Neural crest cell (in vitro differentiated cells): ENCODE measurements at places on chromosomes 13 and 19. TPM values are rescaled to one million over a fixed set of nuclear protein-coding genes. Genes with fewer than 3 reads are reported as not detected.
A peak's percentile ranks its signal among the peaks of the same experiment; 100 is the strongest.

- H3K4me3 ChIP-seq = no peak overlapping the region
- H3K27ac ChIP-seq = no peak overlapping the region
- H3K4me1 ChIP-seq = no peaks in the 10 kb centered on the region
- H3K27me3 ChIP-seq = no peaks in the 10 kb centered on the region
- H3K36me3 ChIP-seq = peaks cover 6% of the 10 kb centered on the region
Observed at GRCh38 chr19:10167459-10167858, 27.3 kb downstream of the DNMT1 start.

- H3K36me3 ChIP-seq = no peaks in the 10 kb centered on the region
- peak; percentile 4 for DNase-seq
- peaks cover 10% of the 10 kb centered on the region for H3K4me1 ChIP-seq
- H3K27me3 ChIP-seq = peaks cover 8% of the 10 kb centered on the region
- H3K27ac ChIP-seq = no peak overlapping the region
- H3K4me3 ChIP-seq = peak overlapping the region; percentile 8
Observed at GRCh38 chr13:36154567-36155291, 23.5 kb upstream of the DCLK1 start.

GRCh38 chr19:3176715-3177501, 1.7 kb upstream of the S1PR4 start:
- H3K4me1 ChIP-seq = no peaks in the 10 kb centered on the region
- no peak for DNase-seq
- no peaks in the 10 kb centered on the region for H3K36me3 ChIP-seq
- no peak overlapping the region for H3K4me3 ChIP-seq
- no peaks in the 10 kb centered on the region for H3K27me3 ChIP-seq

- peaks cover 29% of the 10 kb centered on the region for H3K27me3 ChIP-seq
- no peak overlapping the region for H3K4me3 ChIP-seq
- DNase-seq = no peak
- no peaks in the 10 kb centered on the region for H3K36me3 ChIP-seq
- H3K27ac ChIP-seq = no peak overlapping the region
Observed at GRCh38 chr19:35404879-35405622, 34.2 kb downstream of the GPR42 start.

GRCh38 chr13:43014162-43014561, 9.2 kb upstream of the DNAJC15 start:
- no peak overlapping the region for H3K27ac ChIP-seq
- H3K4me1 ChIP-seq = no peaks in the 10 kb centered on the region
- no peak for DNase-seq
- H3K36me3 ChIP-seq = no peaks in the 10 kb centered on the region
- H3K4me3 ChIP-seq = no peak overlapping the region

DNA sequence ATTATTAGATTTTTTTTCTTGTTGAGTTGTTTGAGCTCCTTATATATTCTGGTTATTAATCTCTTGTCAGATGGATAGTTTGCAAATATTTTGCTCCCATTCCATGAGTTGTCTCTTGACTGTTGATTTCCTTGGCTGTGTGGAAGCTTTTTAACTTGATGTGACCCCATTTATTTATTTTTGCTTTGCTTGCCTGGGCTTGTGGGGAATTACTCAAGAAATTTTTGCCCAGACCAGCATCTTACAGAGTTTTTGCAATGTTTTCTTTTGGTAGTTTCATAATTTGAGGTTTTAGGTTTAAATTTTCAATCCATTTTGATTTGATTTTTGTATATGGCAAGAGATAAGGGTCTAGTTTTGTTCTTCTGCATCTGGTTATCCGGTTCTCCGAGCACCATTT, 124.7 kb downstream of the PCCA start:
- peaks cover 24% of the 10 kb centered on the region for H3K36me3 ChIP-seq
- H3K27me3 ChIP-seq = no peaks in the 10 kb centered on the region
- H3K27ac ChIP-seq = no peak overlapping the region
- DNase-seq = no peak

- no peak overlapping the region for H3K27ac ChIP-seq
- H3K4me1 ChIP-seq = peaks cover 8% of the 10 kb centered on the region
- no peaks in the 10 kb centered on the region for H3K36me3 ChIP-seq
- H3K4me3 ChIP-seq = no peak overlapping the region
- H3K27me3 ChIP-seq = no peaks in the 10 kb centered on the region
Observed at GRCh38 chr13:28318496-28318895, 176.4 kb downstream of the FLT1 start.

DNA sequence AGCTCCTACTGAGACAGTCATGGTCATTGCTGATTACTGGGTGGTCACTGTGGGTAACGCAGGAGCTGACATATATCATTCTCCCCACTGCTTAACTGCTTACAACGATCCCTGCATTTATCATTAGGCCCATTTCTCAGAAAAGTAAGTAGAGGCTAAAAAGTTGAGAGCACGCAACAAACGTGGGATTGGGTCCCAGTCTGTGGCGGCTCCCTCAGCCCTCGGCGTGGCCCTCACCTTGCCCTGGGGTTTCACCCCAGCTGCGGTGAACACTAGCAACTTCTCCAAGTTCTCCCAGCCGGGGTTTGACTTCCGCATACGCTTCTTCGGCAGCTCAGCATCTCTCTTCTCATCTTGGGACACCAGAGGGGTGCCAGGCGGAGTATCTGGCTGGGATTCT, 2.5 kb downstream of the PNKP start:
- H3K4me1 ChIP-seq = peaks cover 47% of the 10 kb centered on the region
- H3K27ac ChIP-seq = no peak overlapping the region
- no peak for DNase-seq
- H3K36me3 ChIP-seq = peaks cover 18% of the 10 kb centered on the region
- peaks cover 27% of the 10 kb centered on the region for H3K27me3 ChIP-seq

Gene SIGLEC9
- not detected in 2 replicates for total RNA-seq
